Stimulated activated CD4-positive, alpha-beta T cell treated with anti-CD3 and anti-CD28 coated beads, Interleukin-1b, Interleukin-23, amount 100 ng/mL, for 1 hour (primary cell): ENCODE measurements at places on chromosomes 1 and 21.
A peak's percentile ranks its signal among the peaks of the same experiment; 100 is the strongest.

- DNase-seq, result no peak
Observed at GRCh38 chr1:186984959-186985358, 156.2 kb downstream of the PLA2G4A start.

- DNase-seq, result no peak
Observed at GRCh38 chr21:35340273-35340672, 291.2 kb upstream of the RUNX1 start.

DNA sequence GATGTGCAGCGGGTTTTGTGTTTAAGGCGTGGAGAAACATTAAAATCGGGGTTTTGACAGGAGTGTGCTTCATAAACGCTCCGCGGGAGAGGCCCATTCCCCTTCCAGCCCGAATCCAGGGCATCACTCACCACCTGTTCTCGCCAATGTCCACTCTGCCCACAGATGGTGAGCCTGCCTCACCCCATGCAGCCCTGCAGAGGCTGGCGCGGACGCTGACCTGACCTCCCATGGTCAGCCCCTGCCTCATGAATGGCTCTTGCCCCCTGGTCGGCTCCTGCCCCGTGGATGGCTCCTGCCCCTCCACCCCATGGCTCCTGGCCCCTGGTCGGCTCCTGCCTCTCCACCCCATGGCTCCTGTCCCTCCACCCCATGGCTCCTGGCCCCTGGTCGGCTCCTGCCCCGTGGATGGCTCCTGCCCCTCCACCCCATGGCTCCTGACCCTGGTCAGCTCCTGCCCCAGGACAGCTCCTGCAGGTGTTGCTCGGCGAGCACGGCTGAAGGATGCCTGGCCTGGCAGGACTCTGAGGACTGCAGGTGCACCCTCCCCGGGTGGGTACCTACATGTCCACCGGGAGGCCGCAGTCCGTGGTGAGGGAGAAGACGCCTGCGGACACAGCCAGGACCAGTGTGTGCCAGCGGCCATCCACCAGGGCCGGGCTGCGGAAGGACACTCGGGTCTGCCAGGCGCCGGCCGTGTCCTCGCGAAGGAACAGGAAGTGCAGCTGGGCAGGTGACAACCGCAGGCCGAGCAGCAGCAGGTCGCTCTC, 6.7 kb downstream of the KRTAP10-1 start:
- DNase-seq, result no peak

- DNase-seq, result no peak
Observed at GRCh38 chr1:230839173-230839572, 29.1 kb downstream of the C1orf198 start.

- peak; percentile 40 for DNase-seq
Observed at GRCh38 chr1:2258996-2259395, 30.9 kb downstream of the SKI start.

- no peak for DNase-seq
Observed at GRCh38 chr1:228011721-228012311, 5.0 kb downstream of the WNT3A start.

DNA sequence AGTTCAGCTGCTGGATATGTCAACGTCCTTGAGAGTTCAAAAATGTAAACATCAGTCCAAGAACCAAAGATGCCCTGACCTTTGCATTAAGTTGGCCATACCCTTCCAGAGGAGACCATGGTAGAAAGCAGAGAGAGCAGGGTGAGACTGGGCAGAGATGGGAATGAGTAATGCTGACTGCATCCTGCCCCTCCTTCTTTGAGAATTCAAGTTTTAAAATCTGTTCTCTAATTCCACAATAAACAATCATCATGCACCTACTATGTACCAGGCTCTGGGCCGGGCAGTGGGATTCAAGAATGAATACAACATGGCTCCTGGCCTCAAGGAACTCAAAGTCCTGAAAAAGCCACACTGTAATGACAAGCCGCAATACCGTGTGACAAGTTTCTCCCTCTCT, 3.9 kb upstream of the HAO2 start:
- no peak for DNase-seq

DNA sequence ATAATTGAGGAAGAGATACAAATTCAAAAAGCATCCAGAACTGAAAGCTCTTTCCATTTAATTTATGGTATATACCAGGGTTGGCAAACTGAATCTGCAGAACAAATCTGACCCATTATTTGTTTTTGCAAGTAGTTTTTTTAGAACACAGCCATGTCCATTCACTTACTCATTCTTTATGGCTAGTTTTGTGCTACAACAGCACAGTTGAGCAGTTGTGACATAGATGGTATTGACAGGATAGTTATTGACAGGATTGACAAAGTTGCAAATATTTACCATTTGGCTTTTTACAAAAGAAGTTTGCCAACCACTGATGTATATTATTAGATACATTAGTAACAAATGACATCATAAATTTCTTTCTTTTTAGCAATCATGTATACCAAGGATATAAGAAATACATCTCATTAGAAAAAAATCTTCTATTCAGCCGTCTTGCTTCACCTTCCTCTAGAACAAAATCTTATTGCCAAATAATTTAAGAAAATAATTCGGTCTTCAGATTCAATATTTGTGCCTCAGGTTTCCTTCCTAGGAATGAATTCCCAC, 9.4 kb downstream of the ADAMTS1 start:
- DNase-seq, result no peak

- no peak for DNase-seq
Observed at GRCh38 chr1:47776667-47777131, 220.5 kb downstream of the TRABD2B start.

DNA sequence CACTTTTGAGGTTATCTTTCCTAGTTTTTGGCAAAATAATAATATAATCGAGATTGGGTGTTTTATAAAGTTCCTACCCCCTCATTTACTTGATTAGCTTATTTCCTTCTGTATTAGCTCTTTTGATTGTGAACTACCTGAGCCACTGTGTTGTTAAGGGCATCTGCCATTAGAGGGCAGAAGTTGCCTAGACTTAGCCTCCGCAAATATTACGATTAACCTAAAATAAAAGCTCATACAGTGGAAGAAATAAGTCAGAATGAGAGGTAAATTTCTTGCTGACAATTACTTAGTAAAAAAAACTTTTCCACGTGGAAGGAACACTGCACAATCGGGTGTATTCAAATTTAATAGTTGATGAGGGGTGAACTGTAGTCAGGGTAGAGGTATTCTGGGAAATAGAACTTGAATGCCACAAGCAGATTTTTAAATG, 2.3 kb downstream of the H3-3A start:
- DNase-seq, result no peak

- no peak for DNase-seq
Observed at GRCh38 chr1:12398479-12398878, 168.6 kb downstream of the VPS13D start.

- no peak for DNase-seq
Observed at GRCh38 chr1:32871364-32872191, 866 bp upstream of the FNDC5 start.

- DNase-seq, result no peak
Observed at GRCh38 chr1:203197625-203198024, 11.1 kb upstream of the CHI3L1 start.

- DNase-seq, result no peak
Observed at GRCh38 chr1:33710967-33711366, 152.9 kb upstream of the HMGB4 start.

- no peak for DNase-seq
Observed at GRCh38 chr1:159172614-159173291, 1.3 kb downstream of the CADM3 start.

DNA sequence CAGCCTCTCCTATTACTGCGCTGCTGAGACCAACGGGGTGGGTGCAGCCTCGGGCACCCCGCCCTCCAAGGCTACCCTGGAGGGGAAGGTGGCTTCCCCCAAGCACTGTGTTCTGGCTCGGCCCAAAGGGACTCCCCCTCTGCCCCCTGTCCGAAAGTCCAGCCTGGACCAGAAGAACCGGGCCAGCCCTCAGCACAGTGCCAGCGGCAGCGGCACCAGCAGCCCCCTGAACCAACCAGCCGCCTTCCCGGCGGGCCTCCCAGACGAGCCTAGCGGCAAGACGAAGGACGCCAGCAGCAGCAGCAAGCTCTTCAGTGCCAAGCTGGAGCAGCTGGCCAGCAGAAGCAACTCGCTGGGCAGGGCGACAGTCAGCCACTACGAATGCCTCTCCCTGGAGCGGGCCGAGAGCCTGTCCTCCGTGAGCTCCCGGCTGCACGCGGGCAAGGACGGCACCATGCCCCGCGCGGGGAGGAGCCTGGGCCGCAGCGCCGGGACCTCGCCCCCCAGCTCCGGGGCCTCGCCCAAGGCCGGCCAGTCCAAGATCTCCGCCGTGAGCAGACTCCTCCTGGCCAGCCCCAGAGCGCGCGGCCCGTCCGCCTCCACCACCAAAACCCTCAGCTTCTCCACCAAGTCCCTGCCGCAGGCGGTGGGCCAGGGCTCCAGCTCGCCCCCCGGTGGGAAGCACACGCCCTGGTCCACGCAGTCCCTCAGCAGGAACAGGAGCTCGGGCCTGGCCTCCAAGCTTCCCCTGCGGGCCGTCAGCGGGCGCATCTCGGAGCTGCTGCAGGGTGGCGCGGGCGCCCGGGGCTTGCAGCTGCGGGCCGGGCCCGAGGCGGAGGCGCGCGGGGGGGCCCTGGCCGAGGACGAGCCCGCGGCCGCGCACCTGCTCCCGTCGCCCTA, 533.1 kb downstream of the KIF26B start:
- no peak for DNase-seq

DNA sequence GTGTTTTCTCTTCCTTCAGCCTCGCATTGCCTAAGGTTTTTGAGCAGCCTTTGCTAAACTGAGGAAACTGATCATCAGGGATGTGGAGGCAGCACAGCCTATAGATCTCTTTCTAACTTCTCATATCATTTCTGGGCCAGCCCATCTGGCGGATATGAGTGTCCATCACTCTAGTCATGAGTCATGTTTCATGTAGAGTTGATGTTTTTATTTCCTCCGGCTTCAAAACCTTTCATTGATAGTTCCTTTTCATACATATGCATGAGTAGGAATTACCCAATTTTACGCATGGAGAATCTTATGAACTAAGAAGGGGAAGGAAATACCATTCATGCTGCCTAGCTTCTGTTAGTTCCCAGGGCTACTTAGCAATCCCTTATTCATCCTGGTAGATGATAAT, 66.3 kb downstream of the SPATA46 start:
- no peak for DNase-seq

DNA sequence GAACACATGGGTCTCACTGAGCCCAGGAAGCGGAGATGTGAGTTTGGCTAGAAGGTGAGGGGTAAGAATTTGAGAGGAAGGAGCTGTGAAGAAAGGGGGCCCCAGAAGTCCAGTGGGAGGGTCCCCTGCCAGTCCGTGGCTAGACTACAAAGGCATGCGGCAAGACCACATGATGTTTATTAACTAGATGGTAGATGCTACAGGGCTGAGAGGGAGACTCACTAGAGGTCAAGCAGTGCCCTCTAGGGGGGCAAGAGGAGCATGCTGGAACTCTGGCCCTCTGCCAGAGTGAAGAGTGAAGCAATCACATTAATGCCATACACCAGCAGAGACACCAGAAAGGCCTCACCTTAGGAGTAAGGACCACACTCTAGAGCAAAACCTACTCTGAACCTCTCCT, 12.2 kb downstream of the KIAA0319L start:
- no peak for DNase-seq

GRCh38 chr1:56911098-56911938, 54.5 kb downstream of the C8B start:
- no peak for DNase-seq

DNA sequence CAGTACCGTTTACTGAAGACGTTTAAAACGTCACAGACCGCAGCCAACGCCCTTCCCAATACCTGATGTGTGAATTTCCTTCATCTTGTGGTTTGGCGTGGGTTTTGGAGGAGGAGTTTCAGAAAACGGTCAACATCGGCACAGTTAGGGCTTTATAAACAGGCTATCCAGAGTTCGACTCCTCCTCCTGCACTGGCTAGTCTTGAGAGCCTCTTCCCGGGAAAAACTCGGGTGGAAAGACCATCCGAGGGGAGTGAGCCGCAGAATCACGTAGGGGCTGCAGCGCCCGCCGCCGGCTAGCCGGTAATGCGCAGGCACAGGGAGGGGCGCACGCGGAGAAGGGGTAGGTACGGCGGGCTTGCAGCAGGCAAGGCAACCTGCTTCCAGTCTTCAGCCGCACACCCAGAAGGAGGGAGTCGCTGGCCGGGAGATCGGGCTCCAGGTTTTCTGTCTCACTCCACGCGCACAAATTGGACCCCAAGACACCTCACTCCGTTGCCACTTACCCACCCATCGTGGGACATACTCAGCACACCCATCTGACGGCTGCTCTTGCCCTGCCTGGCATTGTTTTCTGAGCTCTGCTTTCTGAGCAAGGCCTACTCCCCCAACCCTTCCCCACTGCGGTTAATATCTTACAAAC, 25.4 kb downstream of the SLC19A2 start:
- no peak for DNase-seq

DNA sequence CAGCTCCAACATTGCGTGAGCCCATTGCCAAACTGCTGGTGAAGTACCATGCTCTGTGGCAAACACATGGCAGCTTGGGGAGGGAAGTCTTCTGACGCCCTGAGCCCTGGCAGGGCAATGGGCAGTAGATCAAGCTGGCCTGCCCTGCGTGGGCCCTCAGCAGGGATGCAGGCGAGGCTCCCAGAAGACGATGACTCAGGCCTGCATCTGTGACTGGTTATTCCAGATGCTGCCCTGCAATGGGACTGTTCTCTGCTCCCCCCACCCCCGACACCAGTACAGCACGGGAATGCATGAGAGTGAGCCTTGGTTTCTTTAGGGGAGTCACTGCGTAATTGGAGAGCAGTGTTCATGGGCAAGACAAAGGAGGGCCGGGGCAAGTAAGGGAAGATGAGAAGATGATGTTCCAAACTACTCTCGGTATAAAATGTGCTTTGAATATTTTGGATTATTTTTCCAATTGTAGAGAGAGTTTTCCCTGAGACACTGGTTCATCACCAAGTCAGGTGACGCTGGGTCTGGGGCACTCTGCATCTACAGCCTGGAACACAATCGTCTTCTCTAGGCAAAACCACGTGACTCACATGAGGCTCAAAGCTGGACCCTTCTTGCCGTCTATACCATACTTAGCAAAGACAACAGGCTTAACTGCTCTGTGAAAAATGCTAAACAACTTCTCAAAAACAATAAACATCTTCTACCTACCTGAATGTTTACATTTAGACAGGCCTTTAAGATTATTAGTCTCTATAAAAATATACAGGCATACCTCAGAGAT, 9.0 kb upstream of the C1orf198 start:
- no peak for DNase-seq

DNA sequence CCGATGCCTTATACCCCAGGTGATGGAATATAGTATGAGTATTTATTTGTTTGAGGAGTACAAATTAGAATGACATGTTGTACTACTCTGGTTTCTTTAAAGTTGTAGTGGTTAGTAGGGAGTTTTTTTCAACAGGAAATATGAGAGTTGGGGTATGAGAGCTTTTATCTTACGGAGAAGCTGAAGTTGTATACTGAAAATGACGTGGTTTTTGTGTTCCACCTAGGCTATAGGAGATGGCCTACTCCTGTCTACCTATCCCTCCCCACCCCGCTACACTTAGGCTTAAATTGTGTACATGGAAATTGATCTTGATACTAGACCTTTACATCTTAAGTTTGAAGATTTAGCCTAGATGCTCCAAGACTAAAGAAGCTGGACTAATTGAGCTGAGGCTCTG, 6.8 kb upstream of the HAX1 start:
- no peak for DNase-seq

DNA sequence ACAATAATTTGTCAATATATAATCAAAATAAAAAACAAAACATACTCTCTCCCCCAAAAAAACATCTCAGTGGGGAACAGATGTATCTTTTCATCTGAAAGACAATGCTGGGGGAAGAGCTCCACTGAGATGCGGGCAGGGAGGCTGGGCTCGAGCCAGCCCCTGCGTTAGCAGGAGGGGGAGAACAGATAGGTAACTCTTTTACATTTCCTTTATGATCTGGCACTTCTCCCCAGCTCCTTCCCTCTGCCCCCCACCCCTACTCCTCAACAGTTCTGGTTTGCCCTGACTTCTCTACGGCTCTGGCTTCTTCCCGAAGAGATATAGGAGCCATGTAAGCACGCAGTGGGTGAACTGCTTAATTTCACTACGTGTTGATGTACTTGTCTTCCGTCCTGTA, 12.4 kb downstream of the LEPR start:
- DNase-seq, result no peak
